ENCODE measurements at places on chromosomes 3 and 15.

DNA sequence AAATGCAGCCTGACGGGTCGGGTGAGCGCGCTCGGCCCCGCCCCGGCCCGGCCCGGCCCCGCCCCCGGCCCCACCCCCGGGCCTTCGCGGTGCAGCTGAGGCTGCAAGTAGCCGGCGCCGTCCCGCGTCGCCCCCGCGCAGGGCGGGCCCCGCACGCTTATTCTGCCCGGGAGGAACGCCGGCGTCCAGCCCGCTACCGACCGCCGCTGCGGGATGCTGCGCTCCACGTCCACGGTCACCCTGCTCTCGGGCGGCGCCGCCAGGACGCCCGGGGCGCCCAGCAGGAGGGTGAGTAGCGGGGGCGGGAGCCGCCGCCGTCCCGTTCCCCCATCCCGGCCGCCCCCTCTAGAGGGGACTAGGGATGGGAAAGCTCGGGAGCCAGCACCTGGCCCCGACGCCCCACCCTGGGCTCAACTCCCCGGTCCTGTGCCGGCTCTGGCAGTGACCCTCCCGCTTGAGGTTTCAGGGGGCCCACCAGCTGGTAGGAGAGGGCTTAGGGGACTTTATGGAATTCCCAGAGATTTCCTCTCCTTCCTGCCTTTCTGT lies at the start of gene MYZAP:
TSS of gene MYZAP (plus strand) at position 83 of the 546 bp plus-strand sequence. CDS start at position 214, 131 bp downstream.
- DNase-seq = peak; percentile 40

DNA sequence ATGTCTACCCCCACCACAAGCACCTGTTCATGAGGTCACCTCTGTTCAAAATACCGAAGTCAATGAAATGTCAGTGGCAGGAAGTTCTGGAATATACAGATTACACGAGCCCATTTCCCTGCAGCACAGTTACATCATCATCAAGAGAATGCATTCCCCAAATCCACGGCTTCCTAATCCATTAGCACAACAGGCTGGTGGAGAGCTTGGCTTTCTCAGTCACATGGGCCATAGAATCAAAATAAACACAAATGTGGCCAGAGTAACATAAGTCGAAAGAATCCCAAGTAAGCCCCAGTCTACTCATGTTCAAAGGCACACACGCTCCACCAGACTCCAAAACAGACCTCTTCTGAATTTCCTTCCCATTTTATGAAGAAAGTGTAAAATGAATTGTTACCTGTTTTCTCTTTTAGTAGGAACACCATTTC lies 419.3 kb downstream of the MAGI1 start:
- no peak for DNase-seq

DNA sequence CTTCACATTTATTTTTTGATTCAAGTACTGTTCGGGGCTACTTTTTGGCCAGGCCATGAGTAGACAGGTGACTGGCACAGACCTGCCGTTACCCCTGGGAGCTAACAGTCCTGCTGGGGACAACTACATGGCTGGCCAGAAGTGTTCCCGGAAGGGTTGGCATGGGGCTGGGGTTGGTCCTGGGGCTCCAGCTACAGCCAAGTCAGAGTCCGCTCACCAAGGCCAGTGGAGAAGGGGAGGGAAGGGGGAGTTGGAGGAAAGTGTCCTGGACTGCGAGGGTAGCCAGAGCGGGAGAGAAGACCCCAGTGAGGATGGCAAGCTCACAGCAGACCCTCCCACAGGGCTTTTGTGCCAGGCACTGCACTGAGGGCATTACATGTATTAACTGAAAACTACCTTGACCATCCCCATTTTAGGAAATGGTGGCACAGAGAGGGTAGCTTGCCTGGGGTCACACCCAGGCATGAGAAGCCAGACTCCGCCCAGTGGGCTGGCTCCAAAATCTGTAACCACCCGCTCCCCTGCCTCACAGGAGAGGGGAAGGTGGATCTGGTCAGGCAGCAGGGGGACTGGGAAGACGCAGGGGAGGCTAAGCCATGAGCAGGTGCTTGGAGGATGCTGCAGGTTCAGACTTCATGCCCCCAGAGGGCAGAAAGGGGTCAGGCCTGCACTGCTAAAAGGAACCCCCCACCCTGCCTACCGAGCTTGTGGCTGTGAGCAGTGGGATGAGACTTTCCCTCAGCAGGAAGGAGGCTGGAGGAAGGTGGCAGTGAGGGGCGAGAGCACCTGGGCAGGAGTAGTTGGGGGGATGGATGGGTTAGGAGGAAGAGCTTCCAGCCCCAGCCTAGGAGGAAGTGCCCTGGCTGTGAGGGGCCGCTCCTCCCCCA lies 38.3 kb upstream of the ESYT3 start:
- no peak for DNase-seq

DNA sequence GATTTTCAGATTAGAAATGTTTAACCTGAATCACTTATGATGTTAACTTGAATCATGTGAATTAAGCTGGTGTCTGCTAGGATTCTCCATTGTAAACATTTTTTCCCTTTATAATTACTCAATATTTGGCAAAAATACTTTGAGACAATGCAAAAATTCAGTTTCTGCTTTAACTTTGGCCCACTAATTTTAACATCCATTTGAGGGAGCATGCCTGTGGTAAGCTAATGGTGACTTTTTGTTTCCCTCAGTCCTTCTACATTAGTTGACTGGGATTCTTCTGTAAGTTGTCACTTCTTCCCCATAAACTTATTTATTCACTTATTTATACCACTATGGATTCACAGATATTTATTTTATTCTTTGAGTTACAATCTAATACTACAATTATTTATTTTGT lies 59.3 kb downstream of the PIK3R4 start:
- DNase-seq = no peak

GRCh38 chr15:71254491-71254890 lies 139.2 kb downstream of the THSD4 start:
- no peak for DNase-seq

DNA sequence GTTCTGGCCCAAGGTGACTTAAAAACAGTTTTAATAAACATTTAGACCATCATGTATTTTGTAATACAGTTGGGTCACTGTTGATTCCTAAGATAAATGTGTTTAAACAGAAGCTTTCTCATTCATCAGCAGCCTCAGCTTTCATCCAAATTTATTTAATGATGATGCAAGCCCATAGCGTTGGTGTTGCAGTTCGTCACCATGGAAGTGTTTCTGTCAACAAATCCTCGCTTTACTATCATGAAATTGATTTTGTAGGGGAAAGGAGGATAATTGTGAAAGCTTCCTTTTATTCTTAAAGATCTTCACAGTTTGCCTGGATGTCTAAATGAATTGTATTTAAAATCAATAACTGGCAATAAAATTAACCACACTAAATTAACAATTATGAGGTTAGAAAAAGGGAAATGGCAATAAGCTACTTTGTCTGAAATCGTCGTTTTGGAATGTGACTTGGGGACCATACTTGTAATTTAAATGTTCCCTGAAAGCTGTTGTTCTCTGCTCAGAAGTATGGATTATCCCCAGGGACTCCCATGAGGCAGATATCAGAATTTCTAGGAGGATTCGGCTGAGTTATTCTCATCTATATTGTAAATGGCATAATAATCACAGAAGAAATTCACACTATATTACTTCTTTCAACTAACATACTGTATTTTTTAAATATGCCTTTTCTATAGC lies 29.0 kb downstream of the CMSS1 start:
- DNase-seq = no peak

- no peak for DNase-seq
Measured at GRCh38 chr3:168425936-168426595, 330.3 kb upstream of the GOLIM4 start.

DNA sequence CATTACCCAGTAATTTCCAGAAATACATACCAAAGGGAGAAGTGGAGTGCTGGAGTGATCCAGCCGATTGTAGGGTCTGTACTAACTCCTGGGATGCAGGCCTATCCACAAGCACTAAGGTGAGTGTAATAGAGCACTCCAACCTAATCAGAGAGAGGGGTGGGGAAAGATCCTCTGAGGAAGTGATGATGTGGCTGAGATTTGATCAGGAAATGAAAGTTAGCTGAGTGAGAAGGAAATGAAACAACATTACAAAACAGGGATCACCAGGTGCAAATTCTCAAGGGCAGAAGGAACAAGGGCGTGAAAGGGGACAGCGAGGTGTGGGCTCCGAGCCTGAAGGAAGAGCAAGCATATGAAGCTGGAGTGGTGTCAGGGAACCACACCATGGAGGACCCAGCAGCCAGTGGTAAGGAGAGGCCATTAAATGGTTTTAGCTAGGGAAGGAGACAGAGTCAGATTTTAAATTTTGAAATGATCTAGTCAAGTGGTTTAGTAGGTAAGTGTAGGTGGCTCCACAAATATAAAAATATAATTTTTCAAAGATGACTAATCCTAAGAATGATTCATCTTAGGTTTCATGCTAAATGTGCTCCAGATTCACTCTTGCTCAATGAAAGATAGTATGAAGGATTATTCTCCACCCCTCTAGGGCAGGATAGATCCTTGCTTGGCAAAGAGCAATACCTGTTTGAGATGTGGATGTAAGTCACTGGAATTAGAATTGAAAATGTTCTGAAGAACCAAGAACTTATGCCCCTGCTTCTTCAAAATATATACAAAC lies 348.7 kb downstream of the TBL1XR1 start:
- DNase-seq = no peak

DNA sequence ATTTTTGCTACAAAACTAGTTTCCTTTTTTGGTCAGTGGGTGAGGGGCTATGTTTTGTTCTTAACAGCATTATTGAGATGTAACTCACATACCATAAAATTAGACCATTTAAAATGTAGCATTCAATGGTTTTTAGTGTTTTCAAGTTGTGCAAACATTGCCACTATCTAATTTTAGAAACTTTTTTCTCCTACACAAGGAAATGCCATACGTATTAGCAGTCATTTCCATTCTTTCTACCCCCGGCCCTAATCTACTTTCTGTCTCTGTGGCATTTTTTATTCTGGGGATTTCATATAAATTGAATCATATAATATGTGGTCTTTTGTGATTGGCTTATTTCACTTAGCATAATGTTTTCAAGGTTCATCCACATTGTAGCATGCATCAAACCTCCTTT lies 55.0 kb upstream of the TIPARP start:
- no peak for DNase-seq

DNA sequence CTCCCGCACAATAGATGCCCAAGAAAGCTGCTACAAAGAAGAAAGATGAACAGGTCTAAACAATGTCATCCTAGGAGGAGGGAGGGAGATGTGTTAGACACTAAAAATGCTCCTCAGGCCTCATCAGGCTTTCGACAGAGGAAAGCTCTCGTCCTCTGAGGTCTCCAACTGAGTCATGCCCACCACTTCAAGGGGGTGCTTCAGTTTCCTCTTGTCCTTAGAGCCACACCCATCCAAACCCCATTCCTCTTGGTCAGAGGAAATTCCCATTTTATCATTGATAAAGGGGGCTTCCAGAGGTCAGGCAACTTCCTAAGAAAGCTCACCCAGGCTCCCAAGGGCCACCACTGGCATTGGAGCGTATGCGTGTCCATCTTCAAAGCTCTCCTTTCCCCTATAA lies 50.1 kb downstream of the HEG1 start:
- no peak for DNase-seq

DNA sequence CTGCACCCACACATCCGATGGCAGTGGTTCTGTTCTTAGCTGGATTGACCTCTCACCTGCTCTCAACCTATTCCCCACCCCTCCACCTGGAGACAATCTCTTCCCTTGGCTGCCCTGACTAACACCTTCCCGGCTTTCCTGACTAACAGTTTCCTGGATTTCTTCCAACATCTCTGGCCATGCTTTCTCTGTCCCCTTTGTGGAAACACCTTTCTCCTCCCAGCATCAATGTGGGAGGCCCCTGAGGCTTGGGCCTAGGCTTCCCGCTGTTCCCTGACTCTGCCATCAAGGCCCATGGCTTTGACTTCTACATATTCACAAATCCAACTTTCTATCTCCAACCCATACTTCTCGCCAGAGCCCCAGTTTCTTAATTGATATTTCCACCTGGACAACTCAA lies 142.8 kb upstream of the ATP2B2 start:
- DNase-seq = no peak

GRCh38 chr3:18345015-18345367 lies 80.1 kb downstream of the SATB1 start:
- no peak for DNase-seq

- no peak for DNase-seq
Measured at GRCh38 chr3:156948402-156949210, 122.5 kb downstream of the LEKR1 start.

DNA sequence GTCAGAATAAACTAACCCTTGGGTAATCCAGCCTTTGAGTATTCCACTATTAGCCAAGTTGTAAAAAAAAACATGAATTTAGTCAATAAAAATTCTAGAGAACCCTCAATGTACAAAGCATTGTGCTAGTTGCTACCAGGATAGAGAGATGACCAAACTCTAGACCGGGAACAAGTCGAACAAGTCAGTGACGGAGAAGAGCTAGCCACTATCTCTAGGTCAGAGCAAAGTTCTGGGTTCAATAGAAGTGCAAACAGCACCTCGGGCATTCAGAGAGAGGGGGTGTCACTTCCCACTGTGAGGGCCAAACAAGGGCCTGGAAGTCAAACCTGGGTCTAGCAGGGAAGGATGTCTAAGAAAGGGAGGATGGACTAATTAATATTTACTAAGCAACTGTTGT lies 2.3 kb upstream of the ADCY5 start:
- no peak for DNase-seq

GRCh38 chr3:45321607-45322391 lies 66.6 kb upstream of the LARS2 start:
- no peak for DNase-seq

GRCh38 chr3:188476935-188477334 lies 323.0 kb downstream of the LPP start:
- no peak for DNase-seq

- no peak for DNase-seq
Measured at GRCh38 chr3:112808136-112808535, 38.5 kb downstream of the CD200R1L start.

DNA sequence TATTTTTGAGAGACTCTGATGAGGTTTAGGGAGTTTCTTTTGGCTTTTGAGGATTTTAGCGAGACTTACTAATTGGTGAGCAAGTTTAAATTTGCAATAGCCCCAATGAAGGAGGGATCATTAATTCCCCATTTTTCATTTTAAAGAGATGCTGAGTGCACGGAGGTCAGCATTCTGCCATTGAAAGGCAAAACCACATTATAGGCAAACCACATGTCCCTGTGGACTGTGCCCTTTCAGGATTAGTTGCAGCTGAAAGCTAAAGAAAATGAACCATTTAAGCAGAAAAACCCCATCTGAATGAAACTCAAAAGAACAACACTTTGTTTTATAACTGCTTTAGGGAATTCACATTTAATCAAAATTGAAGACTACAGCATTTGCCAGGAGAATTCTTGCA lies 246.5 kb downstream of the PDZRN3 start:
- DNase-seq = no peak

- no peak for DNase-seq
Measured at GRCh38 chr3:55246033-55246432, 241.1 kb downstream of the WNT5A start.

GRCh38 chr3:113758389-113759024 lies 11.7 kb downstream of the ATP6V1A start:
- no peak for DNase-seq

DNA sequence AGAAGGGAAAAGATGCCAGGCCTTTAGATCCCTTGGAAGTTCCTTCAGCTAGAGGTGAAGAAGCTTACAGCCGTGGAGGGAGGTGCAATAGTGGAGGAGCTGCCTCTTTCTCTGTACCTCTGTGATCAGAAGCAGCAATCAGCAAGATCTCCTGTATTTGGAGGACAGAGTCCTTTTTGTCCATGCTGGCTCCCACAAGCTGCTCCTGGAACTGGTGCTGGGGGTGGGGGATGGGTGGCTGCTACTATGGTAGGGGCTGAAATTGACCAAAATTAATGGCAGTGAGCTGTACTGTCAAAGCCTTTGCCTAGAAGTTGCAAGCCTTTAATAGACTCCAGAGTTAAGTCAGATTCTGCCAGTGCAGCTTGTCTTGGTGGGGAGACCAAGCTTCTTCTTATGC lies 18.2 kb downstream of the PTPN23 start:
- DNase-seq = no peak

Measured in GM19239 (cell line).